Activated naive CD4-positive, alpha-beta T cell treated with anti-CD3 and anti-CD28 coated beads for 36 hours (primary cell): ENCODE measurements at places on chromosomes 1 and 21. TPM values are rescaled to one million over a fixed set of nuclear protein-coding genes. Genes with fewer than 3 reads are reported as not detected.

DNA sequence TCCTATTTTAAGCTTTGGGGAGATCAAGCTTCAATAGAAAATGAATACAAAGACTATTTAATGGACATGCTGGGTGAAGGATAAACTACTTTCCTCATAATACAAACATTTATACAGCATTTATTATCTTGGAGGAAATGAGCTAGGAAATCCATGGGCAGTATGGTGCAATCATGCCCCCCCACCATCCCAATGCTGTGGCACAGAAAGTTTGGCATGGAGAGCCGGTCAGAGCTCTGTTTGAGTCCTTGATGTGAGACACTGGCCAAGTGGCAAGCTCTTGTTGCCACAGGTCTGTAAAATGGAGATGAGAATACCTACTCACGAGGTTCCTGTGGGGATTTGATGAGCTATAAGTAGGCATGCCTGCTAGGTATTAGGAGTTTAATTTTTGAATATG, 120.6 kb downstream of the MAB21L3 start:
- H3K4me1 ChIP-seq: peaks cover 17% of the 10 kb centered on the region
- DNase-seq: no peak
- no peaks in the 10 kb centered on the region for H3K36me3 ChIP-seq

GRCh38 chr21:35044128-35044527, 5.0 kb downstream of the RUNX1 start:
- H3K27me3 ChIP-seq: no peaks in the 10 kb centered on the region
- H3K4me3 ChIP-seq: peak overlapping the region; percentile 2
- peak overlapping the region; percentile 97 for H3K27ac ChIP-seq
- DNase-seq: no peak
- peaks cover 13% of the 10 kb centered on the region for H3K36me3 ChIP-seq

DNA sequence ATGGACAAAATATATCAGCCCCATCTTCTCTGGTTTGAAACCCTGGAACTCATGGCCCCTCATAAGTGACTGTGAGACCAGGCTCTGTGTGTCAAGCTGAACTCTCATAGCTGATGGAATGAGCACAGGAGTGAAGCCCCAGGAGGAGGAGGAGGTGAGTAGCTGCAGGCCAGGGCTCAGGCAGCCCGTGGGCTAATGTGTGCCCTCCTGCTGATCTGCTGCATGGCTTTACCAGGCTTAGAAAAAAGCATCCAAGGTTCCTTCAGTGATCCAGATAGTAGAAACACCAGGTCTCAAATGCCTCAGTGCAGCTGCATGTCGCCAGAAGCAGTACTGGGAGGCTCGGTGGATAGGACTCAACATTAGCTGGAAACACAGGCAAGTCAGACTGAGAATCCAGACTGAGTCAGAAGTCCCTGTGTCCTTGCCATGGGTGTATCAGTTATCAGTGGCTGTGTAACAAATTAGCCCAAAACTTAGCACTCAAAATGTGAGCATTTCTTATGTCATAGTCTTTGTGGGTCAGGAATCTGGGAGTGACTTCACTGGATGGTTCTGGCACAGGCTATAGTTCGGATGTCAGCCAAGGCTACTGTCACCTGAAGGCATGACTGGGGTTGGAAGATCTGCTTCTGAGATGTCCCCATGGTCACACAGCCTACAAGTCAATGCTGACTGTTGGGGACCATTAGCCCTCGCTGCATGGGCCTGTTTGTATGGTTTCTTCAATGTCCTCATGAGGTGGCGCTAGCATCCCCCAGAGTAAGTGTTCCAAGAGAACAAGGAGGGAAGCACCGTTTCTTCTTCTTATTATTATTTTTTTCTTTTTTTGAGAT, 255.4 kb upstream of the IRF2BP2 start:
- H3K4me3 ChIP-seq: no peak overlapping the region
- H3K27me3 ChIP-seq: no peaks in the 10 kb centered on the region
- no peak for DNase-seq

DNA sequence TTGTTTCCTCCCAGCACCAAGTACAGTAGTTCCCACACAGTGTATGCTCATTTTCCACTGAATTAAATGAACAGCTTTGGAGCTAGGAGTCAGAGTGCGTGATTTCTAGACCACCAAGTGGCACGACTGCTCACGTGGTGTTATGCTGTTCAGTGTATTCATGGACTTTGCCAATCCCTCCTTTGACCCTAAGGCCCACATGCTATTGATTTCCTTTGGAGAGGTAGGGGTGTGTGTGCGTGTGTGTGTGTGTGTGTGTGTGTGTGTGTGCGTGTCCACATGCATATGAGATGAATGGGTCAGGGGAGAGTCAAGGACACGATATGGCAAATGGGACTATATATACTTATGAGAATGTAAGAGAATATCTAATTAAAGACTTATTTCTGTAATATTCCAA, 177.2 kb downstream of the LMX1A start:
- H3K36me3 ChIP-seq: no peaks in the 10 kb centered on the region
- peaks cover 6% of the 10 kb centered on the region for H3K27me3 ChIP-seq
- H3K4me1 ChIP-seq: no peaks in the 10 kb centered on the region
- H3K4me3 ChIP-seq: no peak overlapping the region

DNA sequence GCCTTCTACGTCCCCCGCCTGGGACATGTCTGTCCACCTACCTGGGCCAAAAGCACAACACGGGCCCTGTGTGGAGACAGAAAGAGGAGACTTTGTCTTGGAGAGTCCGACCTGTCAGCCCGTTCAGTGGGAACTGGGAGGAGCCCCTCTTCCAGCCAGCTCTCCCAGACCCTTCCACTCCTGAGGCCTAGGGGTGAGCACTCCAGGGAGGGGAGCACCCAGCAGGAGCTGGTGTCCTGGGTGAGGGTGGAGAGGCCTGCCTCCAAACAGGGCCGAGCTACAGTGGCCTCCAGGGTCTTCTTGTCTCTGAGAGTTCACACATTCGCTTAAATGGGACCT, 546 bp downstream of the SPOCD1 start:
- no peak overlapping the region for H3K27ac ChIP-seq
- no peaks in the 10 kb centered on the region for H3K27me3 ChIP-seq
- H3K4me3 ChIP-seq: no peak overlapping the region

GRCh38 chr1:116997636-116998035, 3.9 kb upstream of the CD101 start:
- no peak for DNase-seq
- peaks cover 30% of the 10 kb centered on the region for H3K4me1 ChIP-seq
- no peaks in the 10 kb centered on the region for H3K27me3 ChIP-seq

DNA sequence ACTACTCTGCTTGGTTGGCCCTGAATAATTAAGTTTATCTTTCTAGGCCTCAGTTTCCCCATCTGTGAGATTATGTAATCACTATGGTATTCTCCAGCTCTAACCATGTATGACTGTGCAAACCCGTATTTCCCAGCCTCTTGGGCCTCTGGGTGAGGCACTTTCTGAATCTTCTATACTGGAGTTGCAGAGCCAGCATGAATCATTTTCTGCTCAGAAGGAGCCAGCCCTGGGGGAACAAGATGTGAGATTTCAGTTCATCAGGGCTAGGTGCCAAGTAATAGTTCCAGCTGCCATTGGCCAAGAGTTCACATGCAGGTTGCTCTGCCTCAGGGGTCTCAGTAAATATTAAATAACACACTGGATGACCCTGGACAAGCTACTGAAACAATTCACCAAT, 47.7 kb upstream of the USP24 start:
- DNase-seq: no peak
- no peaks in the 10 kb centered on the region for H3K36me3 ChIP-seq
- H3K4me3 ChIP-seq: no peak overlapping the region
- no peak overlapping the region for H3K27ac ChIP-seq
- H3K27me3 ChIP-seq: no peaks in the 10 kb centered on the region
- H3K4me1 ChIP-seq: peaks cover 11% of the 10 kb centered on the region

GRCh38 chr1:50109647-50110075, 941 bp downstream of the ELAVL4 start:
- H3K27me3 ChIP-seq: peaks cover 64% of the 10 kb centered on the region
- no peaks in the 10 kb centered on the region for H3K36me3 ChIP-seq
- peak overlapping the region; percentile 7 for H3K4me3 ChIP-seq
- peak; percentile 5 for DNase-seq
- H3K27ac ChIP-seq: no peak overlapping the region
- peaks cover 16% of the 10 kb centered on the region for H3K4me1 ChIP-seq

DNA sequence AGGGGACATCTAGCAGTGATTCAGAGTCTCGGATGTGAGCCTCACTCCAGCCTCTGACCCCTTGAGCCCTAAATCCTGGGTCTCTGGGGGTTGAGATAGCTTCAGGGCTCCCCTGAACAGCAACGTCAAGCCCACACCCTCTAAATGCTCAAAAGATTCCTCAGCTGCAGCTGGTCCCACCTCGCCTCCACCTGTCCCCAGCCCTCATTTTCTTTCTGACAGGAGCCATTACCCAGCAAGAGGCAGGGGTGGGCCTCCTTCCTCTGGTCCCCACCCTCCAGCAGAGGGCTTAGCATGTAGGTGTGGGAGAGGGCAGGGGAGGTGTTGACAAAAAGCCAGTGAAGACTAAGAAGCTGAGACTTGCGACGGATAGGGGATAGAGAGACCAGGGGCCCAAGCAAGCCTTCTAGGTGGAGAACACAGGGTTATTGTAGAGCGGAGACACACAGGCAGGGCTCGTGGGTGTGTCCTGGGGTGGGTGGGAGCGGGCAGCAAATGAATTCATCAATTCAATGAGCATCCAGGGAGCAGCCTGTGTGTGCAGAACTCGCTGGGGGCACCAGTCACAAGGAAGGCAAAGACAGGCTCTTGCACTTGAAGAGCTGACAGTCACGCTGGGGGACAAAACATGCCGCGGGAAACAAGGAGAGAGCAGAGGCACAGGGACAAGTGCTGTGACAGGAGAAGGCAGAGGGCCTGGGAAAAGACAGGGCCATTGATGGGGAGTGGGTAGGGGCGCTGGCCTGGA, 48.9 kb upstream of the GOLT1A start:
- no peak for DNase-seq
- H3K27ac ChIP-seq: no peak overlapping the region
- H3K4me1 ChIP-seq: no peaks in the 10 kb centered on the region
- H3K27me3 ChIP-seq: no peaks in the 10 kb centered on the region
- H3K36me3 ChIP-seq: no peaks in the 10 kb centered on the region

DNA sequence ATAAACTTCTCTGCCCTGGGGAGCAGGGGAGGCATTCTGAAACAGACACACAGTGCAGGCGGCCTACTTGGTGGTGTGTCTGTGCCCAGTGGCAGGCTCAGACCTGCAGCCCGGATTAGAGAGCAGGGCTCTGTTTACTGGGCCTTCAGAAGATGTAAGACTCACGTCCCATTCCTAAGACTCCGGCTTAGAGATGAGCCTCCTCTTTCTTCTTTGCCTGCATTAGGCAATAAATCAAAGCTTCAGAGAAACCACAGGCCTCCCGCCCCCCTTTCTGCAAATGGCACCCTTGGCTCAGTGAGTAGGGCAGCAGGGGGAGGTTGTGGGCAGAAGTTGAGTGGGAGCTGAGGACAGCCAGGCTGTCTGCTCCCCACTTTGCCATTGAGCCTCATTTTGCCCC, 35.8 kb downstream of the LGR6 start:
- no peak overlapping the region for H3K27ac ChIP-seq
- no peak for DNase-seq
- peaks cover 14% of the 10 kb centered on the region for H3K4me1 ChIP-seq
- H3K36me3 ChIP-seq: no peaks in the 10 kb centered on the region

The NBPF12 gene
- total RNA-seq: 6.2 TPM

DNA sequence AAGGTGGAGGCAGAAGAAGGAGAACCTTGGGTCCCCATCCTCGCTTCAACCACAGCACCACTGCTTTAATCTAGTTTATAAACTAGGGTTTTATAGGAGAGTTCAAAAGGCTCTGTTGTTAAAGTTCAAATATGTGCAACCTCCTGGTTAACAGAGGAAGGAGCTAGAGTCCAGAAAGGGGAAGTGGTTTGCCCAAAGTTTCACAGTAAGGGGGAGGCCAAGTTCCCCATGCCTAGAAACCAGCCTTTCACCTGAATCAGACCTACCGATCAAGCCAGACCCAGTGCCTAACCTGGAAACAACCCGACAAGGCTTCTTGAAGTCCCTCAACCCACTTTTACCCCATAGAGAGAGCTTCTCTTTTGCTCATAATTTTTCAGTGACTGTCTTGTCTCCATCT, 106.5 kb downstream of the PLPP3 start:
- H3K27ac ChIP-seq: no peak overlapping the region
- H3K4me1 ChIP-seq: no peaks in the 10 kb centered on the region
- H3K27me3 ChIP-seq: peaks cover 27% of the 10 kb centered on the region

GRCh38 chr1:183546427-183546826, 43.8 kb downstream of the NCF2 start:
- peaks cover 35% of the 10 kb centered on the region for H3K36me3 ChIP-seq
- H3K27me3 ChIP-seq: no peaks in the 10 kb centered on the region
- H3K4me3 ChIP-seq: no peak overlapping the region
- no peak for DNase-seq
- peaks cover 2% of the 10 kb centered on the region for H3K4me1 ChIP-seq
- H3K27ac ChIP-seq: no peak overlapping the region

The LRRC38 gene
- not detected for total RNA-seq

- peaks cover 11% of the 10 kb centered on the region for H3K4me1 ChIP-seq
- peaks cover 17% of the 10 kb centered on the region for H3K27me3 ChIP-seq
- DNase-seq: peak; percentile 9
- H3K4me3 ChIP-seq: no peak within 1 kb of the TSS
These were observed at the start of gene CD160 for GRCh38 chr1:145719230-145720079. CD160 (plus strand) TSS chr1:145719499; CDS start chr1:145728328, 8,829 bp downstream.

The CD58 gene
- total RNA-seq: 4.2 TPM

DNA sequence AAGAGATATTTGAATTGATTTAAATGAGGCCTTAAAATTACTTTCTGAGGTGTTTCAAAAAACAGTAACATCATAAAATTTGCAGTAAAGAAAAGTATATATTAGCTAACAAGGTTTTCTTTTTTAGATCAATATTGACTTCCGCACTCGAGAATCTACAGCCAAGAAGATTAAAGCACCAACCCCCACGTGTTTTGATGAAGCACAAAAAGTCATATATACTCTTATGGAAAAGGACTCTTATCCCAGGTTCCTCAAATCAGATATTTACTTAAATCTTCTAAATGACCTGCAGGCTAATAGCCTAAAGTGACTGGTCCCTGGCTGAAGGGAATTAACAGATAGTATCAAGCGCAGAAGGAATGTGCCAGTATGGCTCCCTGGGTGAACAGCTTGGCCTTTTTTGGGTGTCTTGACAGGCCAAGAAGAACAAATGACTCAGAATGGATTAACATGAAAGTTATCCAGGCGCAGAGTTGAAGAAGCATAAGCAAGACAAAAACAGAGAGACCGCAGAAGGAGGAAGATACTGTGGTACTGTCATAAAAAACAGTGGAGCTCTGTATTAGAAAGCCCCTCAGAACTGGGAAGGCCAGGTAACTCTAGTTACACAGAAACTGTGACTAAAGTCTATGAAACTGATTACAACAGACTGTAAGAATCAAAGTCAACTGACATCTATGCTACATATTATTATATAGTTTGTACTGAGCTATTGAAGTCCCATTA, 3.6 kb downstream of the RGS1 start:
- no peaks in the 10 kb centered on the region for H3K27me3 ChIP-seq
- H3K27ac ChIP-seq: no peak overlapping the region
- no peak for DNase-seq
- peak overlapping the region; percentile 0 for H3K4me3 ChIP-seq
- H3K4me1 ChIP-seq: peaks cover 34% of the 10 kb centered on the region
